Progenitor cell of endocrine pancreas (in vitro differentiated cells): ENCODE measurements at places on chromosomes 4 and X. TPM values are rescaled to one million over a fixed set of nuclear protein-coding genes. Genes with fewer than 3 reads are reported as not detected.

Gene HHIP
- total RNA-seq, result 0.22 and 0.44 TPM in 2 replicates

Gene ETDB
- not detected in 2 replicates for total RNA-seq

Gene PHOX2B
- total RNA-seq, result not detected in 2 replicates

- no peak overlapping the region for H3K4me3 ChIP-seq
- peaks cover 49% of the 10 kb centered on the region for H3K36me3 ChIP-seq
- DNase-seq, result no peak
- H3K4me1 ChIP-seq, result peaks cover 4% of the 10 kb centered on the region
- no peak overlapping the region for H3K27ac ChIP-seq
These were observed 18.6 kb downstream of the AIMP1 start for GRCh38 chr4:106334741-106335470.

Gene MXRA5
- 2.0 and 4.0 TPM in 2 replicates for total RNA-seq

DNA sequence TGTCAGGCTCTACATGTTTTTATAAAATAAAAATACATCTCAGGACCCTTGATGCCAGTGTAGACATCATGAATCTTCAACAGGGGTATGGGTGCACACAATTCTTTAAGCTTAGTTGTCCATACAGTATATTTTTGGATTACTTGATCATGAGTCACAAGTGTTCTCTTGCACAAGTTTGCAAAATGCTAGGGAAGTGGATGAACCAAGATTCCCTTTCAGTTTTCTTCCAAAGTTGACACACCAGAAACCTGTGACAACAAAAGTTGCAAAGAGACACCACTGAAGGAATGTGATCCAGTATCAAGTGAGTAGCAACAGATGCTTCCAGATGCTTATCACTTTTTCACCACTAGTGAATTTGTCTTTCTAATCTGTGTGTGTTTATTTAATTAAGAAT lies 1021.2 kb downstream of the PCDH7 start:
- H3K36me3 ChIP-seq, result no peaks in the 10 kb centered on the region
- DNase-seq, result no peak
- no peak overlapping the region for H3K4me3 ChIP-seq
- no peaks in the 10 kb centered on the region for H3K4me1 ChIP-seq

- no peaks in the 10 kb centered on the region for H3K4me1 ChIP-seq
- H3K27ac ChIP-seq, result no peak overlapping the region
- DNase-seq, result peak; percentile 48
- H3K36me3 ChIP-seq, result peaks cover 2% of the 10 kb centered on the region
These were observed 14.5 kb upstream of the PRRG3 start for GRCh38 chrX:151680805-151681204.

GRCh38 chr4:145107126-145107525 lies 9.0 kb downstream of the ABCE1 start:
- no peak overlapping the region for H3K4me3 ChIP-seq
- DNase-seq, result no peak
- peaks cover 17% of the 10 kb centered on the region for H3K36me3 ChIP-seq
- no peak overlapping the region for H3K27ac ChIP-seq

Gene NPY1R
- 12.9 and 13.7 TPM in 2 replicates for total RNA-seq

GRCh38 chrX:65689377-65689776 lies 21.9 kb downstream of the MSN start:
- peaks cover 4% of the 10 kb centered on the region for H3K4me1 ChIP-seq
- no peak overlapping the region for H3K27ac ChIP-seq
- H3K36me3 ChIP-seq, result no peaks in the 10 kb centered on the region
- DNase-seq, result no peak
- no peak overlapping the region for H3K4me3 ChIP-seq

DNA sequence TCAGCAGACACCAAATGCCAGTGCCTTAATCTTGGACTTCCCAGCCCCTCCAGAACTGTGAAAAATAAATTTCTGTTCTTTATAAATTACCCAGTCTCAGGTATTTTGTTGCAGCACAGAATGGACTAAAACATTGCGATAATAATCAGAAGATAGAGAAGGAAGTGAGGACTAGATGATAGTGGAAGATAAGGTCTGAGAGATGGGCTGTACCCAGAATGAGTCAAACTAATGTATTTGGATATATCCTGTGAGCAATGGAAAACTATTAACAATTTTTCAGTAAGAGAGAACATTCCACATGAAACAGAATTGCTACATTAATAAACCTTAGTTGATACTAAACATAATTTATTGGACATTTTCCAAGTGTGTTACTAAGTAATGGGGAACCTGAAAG lies 93.3 kb downstream of the FANCB start:
- no peaks in the 10 kb centered on the region for H3K36me3 ChIP-seq
- H3K4me3 ChIP-seq, result no peak overlapping the region
- H3K27ac ChIP-seq, result no peak overlapping the region
- DNase-seq, result no peak
- no peaks in the 10 kb centered on the region for H3K4me1 ChIP-seq

Gene ALPK1
- 1.4 and 1.8 TPM in 2 replicates for total RNA-seq

- H3K27me3 ChIP-seq, result no peaks in the 10 kb centered on the region
- H3K36me3 ChIP-seq, result peaks cover 19% of the 10 kb centered on the region
These were observed 146.1 kb downstream of the PTTG2 start for GRCh38 chr4:38106311-38106710.

Gene LIMCH1
- 12.7 and 19.4 TPM in 2 replicates for total RNA-seq

Gene TCEAL2
- total RNA-seq, result 5.9 and 7.2 TPM in 2 replicates

DNA sequence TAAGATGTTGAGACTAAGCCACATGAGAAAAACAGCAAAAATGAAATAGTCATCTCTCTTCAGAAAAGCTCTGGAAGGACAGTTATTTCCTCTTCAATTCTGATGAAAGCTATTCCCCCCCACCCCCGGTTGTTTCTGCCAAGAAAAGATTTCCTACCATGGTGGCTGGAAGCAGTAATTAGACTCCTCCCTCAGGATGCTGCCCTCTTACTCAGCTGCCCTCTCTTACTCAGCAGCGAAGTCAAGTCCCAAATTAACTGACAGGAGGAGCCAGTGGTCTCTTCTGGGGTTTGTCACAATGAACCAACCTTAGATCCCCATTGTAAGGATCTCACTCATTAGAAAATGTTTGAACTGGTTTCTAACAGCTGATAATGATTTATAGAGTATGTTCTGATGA lies 38.0 kb downstream of the GPM6B start:
- H3K4me1 ChIP-seq, result no peaks in the 10 kb centered on the region
- H3K27ac ChIP-seq, result no peak overlapping the region
- DNase-seq, result no peak
- H3K36me3 ChIP-seq, result peaks cover 15% of the 10 kb centered on the region
- no peak overlapping the region for H3K4me3 ChIP-seq

GRCh38 chrX:46572340-46572936 lies 1.1 kb upstream of the CHST7 start:
- peaks cover 39% of the 10 kb centered on the region for H3K27me3 ChIP-seq
- H3K4me3 ChIP-seq, result no peak overlapping the region
- H3K27ac ChIP-seq, result no peak overlapping the region
- peaks cover 2% of the 10 kb centered on the region for H3K36me3 ChIP-seq
- H3K4me1 ChIP-seq, result no peaks in the 10 kb centered on the region

DNA sequence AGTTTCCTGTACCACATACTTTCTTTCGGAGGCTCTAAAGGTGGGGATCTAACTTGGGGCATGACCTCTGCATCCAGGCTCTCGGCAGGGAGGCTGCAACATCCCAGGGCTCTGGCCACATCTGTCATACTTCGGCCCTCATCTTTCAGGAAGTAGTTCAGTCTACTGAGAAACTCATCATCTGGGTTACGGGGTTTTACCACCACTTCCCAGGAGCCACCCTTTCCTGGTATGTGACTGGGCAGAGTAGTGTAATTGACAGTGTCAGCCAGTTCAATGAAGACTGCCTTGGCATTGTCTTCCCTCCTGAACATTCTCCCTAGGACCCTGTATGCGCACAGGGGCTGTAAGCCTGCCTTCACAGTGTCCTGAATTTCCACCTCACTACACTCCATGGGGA lies 2.8 kb downstream of the PNMA5 start:
- no peak overlapping the region for H3K4me3 ChIP-seq
- H3K36me3 ChIP-seq, result peaks cover 1% of the 10 kb centered on the region
- no peak for DNase-seq
- H3K4me1 ChIP-seq, result no peaks in the 10 kb centered on the region
- no peaks in the 10 kb centered on the region for H3K27me3 ChIP-seq

DNA sequence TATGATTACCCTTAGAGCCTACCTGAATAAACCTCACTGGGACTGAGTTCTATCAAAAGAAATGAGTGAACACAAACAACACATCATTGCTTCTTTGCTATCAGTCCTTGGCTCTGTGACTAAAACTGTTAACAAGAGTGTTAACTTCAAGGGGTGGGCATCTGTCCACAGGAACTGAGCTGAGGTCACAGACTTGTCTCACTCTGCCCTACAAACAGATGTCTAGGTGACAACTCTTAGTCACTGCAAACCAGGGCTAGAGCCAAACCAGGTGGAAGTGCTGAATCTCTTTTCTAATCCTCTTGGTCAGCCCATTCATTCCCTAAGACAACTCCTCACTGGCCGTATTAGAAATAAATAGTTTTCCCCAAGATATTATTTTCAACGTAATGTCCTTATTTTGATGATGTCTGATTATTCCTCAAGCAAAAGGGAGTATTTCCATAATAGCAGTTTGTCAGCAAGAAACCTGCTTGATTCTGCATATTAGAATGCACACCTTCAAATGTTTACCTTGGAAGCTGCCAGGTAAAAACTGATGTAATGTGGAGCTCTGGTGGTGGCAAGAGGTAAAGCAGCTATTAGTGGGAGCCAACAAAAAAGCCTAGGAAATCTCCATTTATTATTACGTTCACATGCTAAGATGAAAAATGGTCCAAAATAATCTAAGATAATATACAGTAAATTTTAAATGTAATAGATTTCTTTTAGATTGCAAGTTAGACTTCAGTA lies 4.0 kb downstream of the COL25A1 start:
- no peak for DNase-seq
- H3K4me1 ChIP-seq, result peaks cover 4% of the 10 kb centered on the region
- no peaks in the 10 kb centered on the region for H3K36me3 ChIP-seq
- peaks cover 36% of the 10 kb centered on the region for H3K27me3 ChIP-seq
- H3K27ac ChIP-seq, result no peak overlapping the region

DNA sequence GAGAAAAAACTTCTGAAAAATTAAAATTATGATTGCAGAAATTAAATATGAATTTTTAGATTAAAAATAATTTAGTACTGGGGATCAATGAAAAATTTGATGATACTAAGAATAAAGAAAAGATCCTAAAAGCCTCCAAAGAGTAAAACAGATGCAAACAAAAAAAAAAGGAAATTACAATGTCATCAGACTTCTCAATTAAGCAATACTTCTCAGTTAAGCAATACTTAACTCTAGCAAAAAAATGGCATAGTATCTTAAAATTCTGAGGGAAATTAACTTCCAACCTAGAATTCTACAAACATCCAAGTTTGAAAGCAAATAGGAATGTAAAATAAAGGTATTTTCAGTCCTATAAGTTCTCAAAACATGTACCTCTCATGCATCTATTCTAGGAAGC lies 141.2 kb upstream of the INTU start:
- no peak for DNase-seq
- no peak overlapping the region for H3K4me3 ChIP-seq

Gene RASGEF1B
- total RNA-seq, result 10.2 and 12.0 TPM in 2 replicates

Gene PLK4
- 21.7 and 24.7 TPM in 2 replicates for total RNA-seq
